ENCODE measurements at places on chromosomes 4 and X.

GRCh38 chr4:147057611-147058190, 112.0 kb upstream of the TTC29 start:
- peak; percentile 39 for DNase-seq

- no peak for DNase-seq
Measured at GRCh38 chr4:127889903-127890302, 9.2 kb downstream of the PLK4 start.

DNA sequence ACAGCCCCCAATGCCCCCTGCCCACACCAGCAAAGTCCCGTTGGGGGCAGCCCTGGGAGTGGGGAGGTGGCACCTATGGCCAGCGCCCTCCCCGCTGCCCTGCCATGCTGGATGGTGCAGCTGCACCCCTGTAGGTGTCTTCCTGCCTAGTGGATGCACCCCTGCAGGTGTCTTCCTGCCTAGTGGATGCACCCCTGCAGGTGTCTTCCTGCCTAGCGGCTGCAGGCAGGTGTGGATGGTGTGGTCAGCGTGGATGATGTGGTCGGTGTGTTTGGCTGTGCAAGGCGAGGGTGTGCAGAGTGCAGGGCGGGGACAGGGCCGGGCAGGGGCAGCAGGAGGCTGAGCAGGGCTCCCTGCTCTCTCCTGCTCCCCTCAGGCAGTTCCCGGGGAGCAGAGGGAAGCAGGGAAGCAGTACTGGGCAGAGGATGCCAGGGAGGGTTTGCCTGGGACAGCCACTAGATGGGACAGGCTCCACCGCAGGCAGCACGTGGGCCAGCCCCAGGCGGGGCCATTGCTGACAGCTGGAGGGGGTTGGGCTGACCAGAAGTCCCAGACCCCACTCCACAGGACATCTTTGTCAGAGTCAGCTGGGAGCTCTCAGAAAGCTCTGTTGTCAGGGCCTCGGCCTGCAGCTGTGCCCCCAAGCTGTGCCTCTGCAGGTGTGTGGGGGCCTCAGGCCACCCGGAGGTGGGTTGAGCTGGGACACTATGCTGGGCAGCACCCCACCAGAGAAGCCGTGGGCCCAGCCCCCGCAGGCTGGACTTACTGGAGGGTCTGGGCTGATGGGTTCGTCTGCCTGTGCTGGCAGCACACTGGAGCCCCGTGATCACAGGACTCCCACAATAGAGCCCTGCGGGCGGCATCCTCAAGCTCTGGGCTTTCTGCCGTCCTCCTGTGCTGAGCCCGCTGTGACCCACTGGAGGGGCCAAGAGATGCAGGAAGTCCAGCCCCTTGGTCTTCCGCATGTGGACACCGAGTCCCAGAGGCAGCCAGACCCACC, 23.7 kb downstream of the DOK7 start:
- DNase-seq, result no peak

- peak; percentile 27 for DNase-seq
Measured at GRCh38 chr4:108492816-108493595, 127.4 kb upstream of the RPL34 start.

DNA sequence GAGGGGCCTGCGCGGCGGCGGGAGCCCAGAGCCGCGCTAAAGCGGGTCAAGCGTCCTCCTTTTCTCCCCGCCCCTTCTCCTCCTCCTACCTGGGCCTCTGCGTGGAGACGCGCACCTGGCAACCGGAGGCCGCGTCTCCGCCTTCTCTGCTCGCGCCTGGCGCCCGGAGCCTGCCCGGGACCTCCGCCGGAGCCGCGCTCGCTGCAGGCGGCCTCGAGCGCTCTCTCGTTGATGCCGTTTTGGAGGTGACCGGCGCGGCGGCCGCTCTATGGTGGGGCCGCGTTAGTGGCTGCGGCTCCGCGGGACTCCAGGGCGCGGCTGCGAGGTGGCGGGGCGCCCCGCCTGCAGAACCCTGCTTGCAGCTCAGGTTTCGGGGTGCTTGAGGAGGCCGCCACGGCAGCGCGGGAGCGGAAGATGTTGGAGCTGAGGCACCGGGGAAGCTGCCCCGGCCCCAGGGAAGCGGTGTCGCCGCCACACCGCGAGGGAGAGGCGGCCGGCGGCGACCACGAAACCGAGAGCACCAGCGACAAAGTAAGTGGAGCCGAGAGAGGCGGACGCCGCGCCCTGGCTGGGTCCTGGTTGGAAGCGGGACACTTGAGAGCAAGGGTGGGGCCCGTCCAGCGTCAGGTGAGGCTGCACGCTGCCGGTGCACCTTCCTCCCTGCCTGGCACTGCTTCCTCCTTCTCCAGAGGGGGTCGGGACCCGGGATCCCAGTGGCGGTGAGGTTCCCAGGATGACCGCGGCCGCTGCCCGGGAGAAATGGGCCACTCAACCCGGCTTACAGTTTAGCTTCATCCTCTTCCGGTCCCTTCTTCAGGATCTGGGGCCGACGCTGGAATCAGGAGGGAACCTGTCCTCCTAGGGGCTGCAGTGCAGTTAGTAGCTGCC, at the start of gene CDS1:
TSS of gene CDS1 (plus strand) at position 140 of the 888 bp plus-strand sequence. CDS start at position 415, 275 bp downstream.
- DNase-seq, result peak; percentile 33

DNA sequence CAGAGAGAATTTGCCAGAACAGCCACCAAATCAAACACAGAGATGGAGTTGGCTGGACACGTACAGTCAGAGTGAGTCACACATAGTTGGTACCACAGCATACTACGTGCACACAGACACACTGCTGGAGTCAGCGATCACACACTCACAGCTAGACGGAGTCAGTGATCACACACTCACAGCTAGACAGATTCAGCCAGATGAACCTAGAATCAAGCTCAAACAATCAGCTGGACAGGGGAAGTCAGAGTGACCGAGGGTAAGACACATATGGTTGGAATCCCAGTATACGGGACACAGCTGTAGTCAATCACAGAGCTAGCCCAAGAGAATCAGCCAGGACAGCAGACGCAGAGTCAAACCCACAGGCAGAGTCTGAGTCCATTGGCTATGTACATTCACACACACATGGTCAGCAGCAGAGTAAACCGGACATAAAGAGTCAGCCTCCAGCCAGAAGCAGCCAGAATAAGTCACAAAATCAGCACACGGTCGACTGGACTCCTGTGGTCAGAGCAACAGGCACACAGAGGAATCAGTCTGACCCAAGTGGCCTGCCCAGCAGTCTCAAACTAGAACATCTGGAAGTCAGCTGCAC, 4.6 kb downstream of the SLC38A5 start:
- peak; percentile 38 for DNase-seq

- no peak for DNase-seq
Measured at GRCh38 chr4:15968551-15969300, 5.8 kb upstream of the FGFBP2 start.

DNA sequence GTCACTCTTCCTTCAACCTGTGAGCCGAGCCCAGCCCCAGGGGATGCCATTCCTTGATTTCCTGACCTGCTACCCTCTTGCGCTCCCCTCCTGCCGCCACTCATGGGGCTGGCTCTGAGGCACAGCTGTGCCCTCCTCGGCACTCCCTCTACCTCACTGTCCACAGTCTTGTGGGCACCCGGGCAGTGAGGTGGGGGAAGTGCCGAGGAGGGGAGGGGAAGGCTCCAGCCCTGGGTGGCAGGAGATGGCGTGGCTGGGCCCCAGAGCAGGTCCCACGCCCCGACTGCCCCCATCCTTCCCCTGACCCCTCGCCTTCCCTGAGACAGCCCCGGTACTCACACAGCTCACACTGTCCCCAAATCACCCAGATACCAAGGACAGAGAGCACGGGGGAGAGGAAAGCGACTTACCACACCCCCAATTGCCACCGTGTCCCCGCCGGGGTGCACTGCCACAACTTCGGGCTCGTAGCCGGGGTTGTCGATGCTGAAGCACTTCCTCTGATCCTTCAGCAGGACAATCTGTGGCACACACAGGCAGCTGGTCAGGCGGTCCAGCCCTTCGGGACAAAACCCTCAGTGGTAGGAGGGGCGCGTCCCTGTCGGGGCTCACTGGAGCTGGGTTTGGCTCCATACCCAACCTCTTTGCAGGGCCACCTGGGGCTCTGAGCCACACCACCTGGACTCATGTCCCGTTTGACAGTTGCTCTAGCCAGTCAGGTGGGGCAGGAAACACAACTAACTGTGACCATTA, 37.9 kb downstream of the WDR1 start:
- no peak for DNase-seq

DNA sequence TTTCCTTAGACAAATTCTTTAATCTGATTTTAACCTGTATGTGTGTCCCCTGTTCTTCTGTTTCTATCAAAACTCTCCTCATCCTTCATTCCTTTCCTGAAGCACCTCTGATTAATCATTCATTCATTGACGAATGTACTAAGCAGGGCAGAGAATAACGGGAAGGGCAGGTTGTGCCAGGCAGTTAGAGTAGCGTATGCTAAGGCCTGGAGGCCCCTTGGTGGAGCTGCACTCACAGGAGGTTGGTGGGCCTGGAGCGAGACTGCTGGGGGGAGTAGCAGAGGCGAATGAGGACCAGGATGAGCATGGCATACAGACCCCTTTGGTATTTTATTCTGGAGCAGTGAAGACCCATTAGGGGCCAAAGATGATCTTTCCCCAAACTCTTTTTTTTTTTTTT, 22.5 kb downstream of the PTTG2 start:
- DNase-seq, result peak; percentile 4

DNA sequence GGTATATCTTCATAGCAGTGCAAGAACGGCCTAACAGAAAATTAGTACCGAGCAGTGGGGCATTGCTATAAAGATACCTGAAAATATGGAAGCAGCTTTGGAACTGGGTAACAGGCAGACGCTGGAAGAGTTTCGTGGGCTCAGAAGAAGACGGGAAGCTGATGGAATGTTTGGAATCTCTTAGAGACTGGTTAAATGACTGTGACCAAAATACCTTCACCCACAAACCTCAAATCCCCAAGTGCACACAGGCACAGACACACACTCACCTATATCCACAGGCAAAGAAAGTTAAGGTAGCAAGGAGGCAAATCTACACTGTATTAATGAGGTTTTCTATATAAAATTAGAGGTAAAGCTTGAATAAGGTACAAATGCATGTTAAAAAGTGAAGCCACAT, 14.6 kb upstream of the SPRY1 start:
- DNase-seq, result no peak

GRCh38 chrX:25011589-25012432, 4.0 kb downstream of the ARX start:
- no peak for DNase-seq

- DNase-seq, result peak; percentile 46
Measured at GRCh38 chr4:130563185-130563888, 1467.4 kb downstream of the C4orf33 start.

DNA sequence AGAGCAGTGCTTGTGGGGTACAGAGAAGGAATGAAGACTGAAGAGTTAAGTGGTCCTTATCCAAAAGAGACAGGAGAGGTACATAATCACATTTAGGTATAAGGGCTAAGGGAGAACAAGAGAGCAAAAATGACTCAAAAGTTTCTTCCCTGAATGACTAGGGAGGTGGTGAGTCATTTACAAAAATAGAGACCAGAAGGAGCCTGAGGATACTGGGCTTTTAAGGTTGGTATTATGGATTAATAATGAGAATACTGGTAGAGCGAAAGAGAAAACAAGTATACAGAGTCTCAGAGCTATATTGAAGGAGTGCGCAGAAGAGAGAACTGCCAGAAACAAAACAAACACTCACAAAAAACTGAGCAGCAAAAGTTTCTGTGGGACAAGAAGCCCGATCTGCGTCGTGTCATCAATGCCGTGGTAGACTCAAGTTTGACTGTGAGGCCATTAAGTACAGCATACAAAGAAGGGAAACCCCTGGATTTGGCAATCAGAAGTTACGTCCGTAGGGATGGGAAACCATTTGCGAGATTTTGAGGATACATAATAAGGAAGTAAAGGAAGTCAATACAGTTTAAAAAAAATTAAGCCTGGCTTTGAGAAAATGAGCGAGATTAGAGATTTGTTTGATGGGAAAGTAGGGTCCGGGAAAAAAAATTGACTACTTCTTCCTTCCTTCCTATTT, 129.1 kb upstream of the STIM2 start:
- peak; percentile 3 for DNase-seq

Data from trophoblast cell (in vitro differentiated cells and primary cell).